ENCODE measurements at places on chromosomes 3 and 15.

- DNase-seq, result no peak
Measured at GRCh38 chr3:110459021-110459420, 612.6 kb upstream of the NECTIN3 start.

DNA sequence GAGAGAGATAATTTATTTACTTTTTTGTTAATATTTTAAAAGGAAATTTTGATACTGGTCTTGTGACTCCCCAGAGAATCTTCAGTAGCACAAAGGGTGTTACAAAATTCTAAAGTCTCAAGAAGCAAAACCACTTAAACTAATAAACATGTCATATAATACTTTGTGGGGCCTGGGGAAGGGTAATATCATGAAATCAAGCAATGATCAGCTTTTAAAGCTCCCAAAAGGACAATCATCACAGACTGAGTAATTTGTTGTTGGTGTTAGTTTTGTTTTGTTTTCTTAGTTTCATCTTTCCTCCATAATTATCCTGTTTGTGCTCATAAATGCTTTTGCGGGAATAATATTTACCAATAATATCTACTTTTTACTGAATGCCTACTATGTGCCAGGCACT, 55.0 kb downstream of the TMEM212 start:
- DNase-seq, result no peak

DNA sequence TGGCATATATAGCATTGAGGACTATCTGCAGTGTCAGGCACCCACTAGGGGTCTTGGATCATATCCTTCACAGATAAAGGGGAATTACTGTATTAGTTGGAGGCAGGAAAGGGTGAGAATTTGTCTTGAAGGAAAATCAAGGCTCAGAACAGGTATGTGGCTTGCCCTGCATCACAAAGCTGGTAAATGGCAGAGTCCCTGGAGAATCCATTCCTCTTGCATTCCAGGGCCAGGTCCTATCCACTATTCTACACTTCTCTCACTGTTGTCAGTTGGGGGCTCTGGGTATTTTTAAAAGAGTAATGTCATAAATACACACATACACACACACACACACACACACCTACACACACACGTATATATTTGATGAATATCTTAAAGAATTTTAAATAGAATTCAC, 19.8 kb upstream of the FGF12 start:
- DNase-seq, result no peak

GRCh38 chr3:177676947-177677587, 479.8 kb upstream of the TBL1XR1 start:
- no peak for DNase-seq

- DNase-seq, result no peak
Measured at GRCh38 chr3:37973246-37974054, 17.1 kb upstream of the VILL start.

DNA sequence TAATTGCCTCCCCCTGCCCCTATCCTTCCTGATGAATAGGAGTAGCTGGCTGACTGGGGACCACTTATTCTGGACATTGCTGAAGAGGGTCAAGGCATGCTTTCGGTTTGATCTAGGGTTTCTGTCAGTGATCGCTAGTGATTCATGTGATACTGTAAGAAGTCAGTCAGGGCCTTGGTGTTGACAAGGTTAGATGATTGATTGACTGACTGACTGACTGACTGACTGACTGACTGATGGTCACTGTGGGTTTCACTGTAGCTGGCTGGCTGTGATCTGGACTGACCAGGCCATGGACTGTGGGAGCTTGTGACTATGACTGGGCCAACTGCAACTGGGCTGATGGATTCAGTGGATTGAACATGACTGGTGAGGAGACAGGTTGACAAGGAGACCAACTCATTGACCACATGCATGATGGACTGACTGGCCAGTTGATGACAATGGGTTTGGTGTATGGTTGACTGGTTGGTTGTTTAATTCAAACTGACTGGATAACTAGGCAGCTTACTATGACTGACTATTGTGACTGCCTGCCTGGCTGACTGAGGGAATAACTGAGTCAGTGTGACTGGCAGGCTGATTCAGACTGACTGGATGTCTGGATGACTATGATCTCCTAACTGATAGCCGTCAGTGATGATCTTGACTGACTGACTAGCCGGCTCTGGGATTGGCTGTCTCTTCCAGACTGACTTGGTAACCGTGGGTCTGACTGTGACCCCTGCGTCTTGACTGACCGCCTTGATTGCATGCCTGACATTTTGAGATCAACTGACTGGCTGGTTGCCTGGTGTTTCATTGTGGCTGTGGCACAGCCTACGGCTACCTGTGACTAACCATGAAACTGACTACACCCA, 509.9 kb downstream of the SHQ1 start:
- DNase-seq, result no peak

GRCh38 chr3:142086581-142087090, 62.7 kb downstream of the TFDP2 start:
- DNase-seq, result no peak

Data from CD4-positive, alpha-beta T cell treated with Interleukin-17A for 1 hour (primary cell).